ENCODE measurements at places on chromosomes 5 and 9.

DNA sequence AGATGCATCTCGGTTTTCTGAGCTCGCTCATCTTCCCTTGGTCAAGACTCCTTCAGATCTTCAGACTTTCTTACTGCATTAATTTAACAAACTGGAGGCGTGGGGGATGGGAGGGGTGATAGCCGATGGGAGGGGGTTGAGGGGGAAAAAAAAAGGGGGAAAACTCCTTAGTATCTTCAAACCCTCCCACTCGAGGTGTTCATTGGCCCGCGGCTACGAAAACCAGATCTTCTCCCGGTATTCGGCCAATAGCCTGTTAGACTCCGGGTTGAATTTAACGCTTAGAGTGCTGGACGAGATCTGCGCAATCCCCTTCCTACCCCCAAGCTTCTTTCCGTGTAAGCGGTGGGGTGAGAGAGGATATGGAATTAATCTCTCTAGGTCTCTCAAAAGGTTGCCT, 689 bp upstream of the GLRA1 start:
- DNase-seq: no peak

- DNase-seq: no peak
Measured at GRCh38 chr9:83554278-83554677, 16.1 kb upstream of the FRMD3 start.

- peak; percentile 55 for DNase-seq
Measured at GRCh38 chr9:131651599-131651998, 88.3 kb downstream of the RAPGEF1 start.

- no peak for DNase-seq
Measured at GRCh38 chr5:95878417-95879323, 56.1 kb upstream of the GLRX start.

- peak; percentile 7 for DNase-seq
Measured at GRCh38 chr9:116940614-116941215, 253.6 kb downstream of the TRIM32 start.

GRCh38 chr9:84338792-84339191, 1.8 kb downstream of the SLC28A3 start:
- no peak for DNase-seq

DNA sequence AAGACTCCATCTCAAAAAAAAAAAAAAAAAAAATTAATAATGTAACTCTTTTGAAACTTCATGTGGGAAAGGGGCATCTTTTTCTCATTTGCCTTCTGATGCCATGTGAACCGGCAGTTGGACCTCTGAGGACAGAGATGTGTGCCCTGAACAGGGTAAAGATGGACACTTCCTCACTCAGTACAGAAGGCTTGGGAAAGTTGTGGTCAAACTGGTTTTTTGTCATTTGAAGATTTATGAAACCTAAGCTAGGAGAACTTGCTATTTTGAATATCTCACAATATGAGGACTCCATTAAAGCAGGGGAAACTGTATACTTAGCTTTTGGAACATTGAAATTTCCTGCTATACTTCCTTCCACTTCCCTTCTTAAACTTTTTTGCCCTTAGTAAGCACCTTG, 147.5 kb upstream of the ALDH1B1 start:
- no peak for DNase-seq

GRCh38 chr5:169548315-169548714, 35.3 kb upstream of the SPDL1 start:
- peak; percentile 51 for DNase-seq
